Hippocampal formation (tissue), 2 donors: ENCODE measurements at places on chromosomes 16 and 17.

DNA sequence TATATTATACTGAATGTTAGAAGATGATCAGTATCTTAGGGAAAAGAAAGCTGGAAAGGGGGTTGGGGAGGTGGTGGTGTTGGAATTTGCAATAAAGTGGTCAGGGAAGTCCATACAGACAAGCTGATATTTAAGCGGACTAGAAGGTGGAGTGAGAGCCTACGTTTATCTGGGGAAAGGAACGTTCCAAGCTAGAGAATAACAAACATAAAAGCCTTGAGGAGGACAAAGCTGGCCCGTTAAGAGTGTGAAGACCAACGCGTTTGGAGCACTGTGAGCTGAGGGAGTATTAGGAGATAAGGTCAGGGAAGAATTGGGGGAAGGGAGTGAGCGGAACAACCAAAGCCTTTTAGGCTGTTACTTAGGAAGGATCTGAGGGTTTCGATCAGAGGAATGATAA lies 1.4 kb downstream of the DDX42 start:
- DNase-seq, result no peak

DNA sequence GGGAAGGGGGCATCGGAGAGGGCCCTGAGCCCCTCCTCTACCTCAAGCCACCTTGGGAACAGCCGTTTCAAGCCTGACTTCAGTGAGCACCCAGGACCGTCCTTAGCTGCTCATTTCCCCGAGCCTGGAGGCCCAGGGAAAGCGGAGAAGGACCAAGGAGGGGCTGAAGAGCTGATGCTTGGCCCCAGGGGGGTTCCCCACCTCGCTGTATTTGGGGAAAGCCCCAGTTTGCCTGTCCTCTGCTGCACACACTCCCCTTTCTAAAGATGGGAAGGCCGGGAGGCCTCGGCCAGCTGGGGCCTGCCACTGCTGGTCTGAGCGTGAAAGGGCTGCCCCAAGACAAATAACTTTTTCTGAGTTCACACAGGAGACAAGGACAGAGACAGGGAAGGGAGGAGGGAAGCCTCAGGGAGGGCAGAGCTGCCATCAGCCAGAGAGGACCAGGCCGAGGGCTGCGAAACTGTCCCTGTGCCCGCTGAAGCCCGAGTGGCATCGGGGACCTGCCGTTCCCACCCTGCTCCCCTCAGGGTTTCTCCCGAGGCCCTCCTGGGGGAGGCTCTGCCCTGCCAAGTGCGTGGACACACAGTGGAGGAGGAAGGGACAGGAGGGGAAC lies 11.6 kb downstream of the ZACN start:
- no peak for DNase-seq

GRCh38 chr16:57914244-57915173 lies 56.4 kb downstream of the CNGB1 start:
- no peak for DNase-seq

DNA sequence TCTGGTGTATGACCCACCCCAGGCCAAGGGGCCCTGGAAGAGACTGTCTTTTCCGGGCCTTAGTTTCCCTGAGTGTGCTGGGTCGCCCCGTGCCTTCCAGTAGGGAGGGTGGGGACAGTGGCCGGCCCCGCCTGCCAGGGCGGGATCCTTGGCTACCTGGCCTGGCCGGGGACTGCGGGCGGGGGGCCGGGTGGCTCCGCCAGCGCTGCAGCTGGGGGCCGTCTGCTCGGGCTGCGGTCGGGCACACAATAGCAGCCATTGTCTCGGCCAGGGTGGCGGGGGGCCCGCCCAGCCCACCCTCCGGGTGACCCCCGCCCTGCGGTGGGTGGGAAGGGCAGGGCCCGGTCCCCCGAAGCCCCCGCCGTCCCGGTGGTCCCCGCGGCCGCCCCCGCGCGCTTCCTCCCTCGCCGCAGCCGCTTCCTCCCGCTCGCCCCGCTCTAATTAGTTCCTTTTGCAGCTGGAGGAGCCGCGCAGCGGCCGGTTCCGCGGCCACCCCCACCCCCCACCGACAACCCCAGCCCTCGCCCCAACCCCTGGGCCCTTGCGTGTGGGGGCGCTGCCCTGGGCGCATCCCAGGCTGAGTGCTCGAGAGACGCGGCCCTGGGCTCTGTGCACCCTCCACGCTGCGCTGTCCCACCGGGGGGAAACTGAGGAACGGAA lies 11.6 kb downstream of the GLIS2 start:
- DNase-seq, result no peak

DNA sequence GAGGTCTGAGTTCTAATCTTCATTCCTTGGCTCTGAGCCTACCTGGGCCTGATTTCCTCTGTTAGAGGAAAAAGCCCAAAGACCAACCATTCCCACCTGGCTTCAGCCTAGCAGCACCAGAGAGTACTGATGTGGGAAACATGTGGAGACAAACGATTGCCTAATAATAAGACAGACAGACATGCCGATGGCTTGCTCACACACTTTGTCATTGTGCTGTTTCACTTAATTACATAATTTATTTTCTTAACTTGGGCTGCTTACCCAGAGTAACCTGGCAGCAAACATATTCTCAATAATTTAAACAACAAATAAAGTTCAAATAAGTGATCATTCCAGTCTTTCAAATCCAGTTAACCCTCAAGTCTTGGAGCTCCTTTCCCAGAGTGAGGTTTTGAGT lies 83.4 kb downstream of the MAF start:
- no peak for DNase-seq

DNA sequence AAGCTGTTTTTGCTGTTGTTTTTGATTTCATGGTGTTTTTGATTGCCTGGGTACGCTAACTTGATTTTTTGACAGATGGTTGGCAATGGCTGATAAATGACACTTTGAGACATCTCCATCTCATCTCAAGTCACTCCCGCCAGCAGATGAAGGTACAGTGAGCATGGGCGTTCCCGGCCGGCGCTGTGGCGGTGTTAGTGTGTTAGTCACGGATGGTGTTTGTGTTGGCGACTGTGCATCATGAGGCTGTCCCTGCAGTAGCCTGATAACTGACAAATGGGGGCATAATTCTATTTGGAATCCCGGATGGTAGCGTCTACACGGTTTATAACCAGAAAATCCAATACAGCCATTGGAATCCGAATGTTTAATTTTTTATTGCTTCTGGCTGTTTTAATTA lies 81.6 kb upstream of the ZNF750 start:
- DNase-seq, result no peak
